ENCODE measurements at places on chromosomes 7 and 10.

DNA sequence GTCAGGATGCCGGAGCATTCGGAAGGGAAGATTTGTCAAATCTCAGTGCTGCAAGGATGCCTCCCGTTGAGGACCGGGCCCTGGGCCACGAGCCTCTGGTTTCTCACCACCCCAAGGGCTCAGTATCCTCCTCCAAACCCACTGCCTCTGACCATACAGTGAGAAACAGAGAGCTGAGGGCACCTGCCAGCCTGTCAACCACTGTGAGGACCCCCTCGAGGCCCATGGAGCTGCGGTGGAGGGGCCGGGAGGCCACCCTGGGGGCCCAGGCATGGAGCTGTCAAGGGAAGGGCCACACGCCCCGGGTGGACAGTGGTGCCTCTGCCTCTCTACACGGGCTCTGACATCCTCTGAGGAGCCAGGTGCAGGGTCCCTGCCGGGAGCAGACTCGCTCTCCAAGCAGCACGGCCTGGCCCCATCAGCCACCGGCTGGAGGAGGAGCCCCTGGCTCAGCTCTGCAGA lies 248.0 kb upstream of the TCERG1L start:
- DNase-seq: no peak

- DNase-seq: no peak
Observed at GRCh38 chr7:51275532-51275931, 41.1 kb downstream of the COBL start.

- no peak for DNase-seq
Observed at GRCh38 chr7:12350971-12351370, 52.7 kb downstream of the VWDE start.

GRCh38 chr7:54116956-54117355 lies 425.2 kb upstream of the VSTM2A start:
- DNase-seq: no peak

- no peak for DNase-seq
Observed at GRCh38 chr10:86035791-86036543, 330.6 kb downstream of the GRID1 start.

GRCh38 chr10:34184939-34185386 lies 630.1 kb downstream of the PARD3 start:
- no peak for DNase-seq

DNA sequence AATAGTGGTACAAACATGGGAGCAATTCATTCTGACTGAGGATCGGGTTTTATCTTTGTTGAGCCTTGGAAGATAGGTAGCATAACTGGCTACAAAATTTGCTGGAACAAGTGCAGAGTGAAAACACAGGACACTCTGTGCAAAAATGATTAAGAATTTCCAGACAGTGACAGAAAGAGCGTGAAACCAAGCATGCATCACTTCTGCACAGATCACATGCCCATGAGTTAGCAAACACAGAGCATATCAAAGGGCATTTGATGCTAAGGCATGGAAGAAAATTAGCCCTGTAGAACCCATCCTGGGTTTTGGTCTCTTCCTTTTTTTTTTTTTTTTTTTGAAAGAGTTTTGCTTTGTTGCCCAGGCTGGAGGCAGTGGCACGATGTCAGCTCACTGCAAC lies 28.3 kb downstream of the TECTB start:
- no peak for DNase-seq

- DNase-seq: no peak
Observed at GRCh38 chr10:110651044-110651958, 7.2 kb downstream of the RBM20 start.

DNA sequence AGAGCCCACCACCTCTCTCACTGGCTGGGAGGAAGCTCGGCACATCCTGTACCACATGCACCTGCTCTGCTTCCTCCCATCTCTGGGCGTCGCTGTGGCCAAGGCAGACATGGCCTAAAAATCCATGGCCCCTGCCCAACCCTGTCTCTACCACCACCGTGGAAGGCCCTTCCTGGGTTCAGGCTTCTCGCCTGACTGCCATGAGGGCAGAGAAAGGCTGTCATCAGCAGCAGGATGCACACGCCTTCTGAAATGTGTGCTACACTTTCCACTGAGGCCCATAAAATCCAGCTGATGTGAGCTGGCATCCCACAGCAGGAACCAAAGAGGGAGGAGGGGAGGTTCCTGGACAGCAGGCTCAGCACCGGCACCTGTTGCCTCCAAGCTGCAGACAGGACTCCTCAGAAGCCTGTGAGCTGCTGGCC lies 93.4 kb downstream of the PTPRN2 start:
- DNase-seq: no peak

GRCh38 chr10:4656576-4657194 lies 169.3 kb upstream of the AKR1E2 start:
- peak; percentile 59 for DNase-seq

DNA sequence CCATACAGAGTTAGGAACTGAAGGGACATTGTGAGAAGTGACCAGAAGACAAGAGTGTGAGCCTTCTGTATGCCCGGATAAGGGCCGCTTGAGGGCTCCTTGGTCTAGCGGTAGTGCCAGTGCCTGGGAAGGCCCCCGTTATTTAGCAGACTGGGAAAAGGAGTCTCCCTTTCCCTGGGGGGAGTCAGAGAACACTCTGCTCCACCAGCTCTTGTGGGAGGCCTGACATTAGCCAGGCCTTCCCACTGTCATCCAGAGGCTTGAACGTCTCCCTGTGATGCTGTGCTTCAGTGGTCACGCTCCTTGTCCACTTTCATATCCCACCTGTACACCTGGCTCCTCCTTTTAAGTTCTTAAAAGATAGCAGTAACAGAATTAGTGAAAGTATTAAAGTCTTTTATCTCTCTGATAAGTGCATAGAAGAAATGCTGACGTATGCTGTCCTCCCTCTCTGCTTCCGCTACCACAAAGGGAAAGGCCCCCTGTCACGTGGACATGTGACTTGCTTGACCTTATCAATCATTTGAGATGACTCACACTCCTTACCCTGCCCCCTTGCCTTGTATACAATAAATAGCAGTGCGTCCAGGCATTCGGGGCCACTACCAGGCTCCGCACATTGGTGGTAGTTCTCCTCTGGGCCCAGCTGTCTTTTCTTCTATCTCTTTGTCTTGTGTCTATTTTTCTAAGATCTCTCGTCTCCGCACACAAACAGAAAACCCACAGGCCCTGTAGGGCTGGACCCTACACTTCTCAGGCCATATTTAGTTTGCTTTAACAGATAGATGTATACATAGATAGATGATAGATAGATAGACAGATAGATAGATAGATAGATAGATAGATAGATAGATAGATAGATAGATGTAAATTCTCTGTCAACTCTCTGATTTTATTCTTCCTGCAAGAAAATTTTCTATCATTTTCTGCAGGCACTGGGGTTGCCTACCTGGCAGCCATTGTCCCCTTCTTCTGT lies 131.5 kb upstream of the JCAD start:
- no peak for DNase-seq

GRCh38 chr7:45387837-45388236 lies 186.3 kb upstream of the ADCY1 start:
- DNase-seq: no peak

DNA sequence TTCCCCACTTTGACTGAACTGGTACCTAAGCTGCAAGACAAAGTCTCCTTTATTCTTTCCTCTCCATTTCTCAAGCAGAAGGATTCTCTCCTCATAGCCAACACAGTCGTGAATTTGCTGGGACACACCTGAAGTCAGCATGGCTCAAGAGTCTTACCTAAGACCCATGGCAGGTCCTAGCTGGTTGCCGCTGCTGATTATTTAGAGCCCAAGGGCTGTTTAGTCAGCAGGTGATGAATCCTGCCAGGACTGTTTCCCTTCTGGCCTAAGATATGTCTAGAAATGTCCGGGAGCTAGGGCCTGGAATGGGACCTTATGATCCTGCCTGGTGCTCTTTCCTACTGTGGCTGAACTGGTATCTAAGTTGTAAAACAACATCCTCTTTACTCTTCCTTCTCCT lies 82.8 kb downstream of the AHCYL2 start:
- no peak for DNase-seq

- no peak for DNase-seq
Observed at GRCh38 chr10:33277135-33277536, 57.3 kb downstream of the NRP1 start.

DNA sequence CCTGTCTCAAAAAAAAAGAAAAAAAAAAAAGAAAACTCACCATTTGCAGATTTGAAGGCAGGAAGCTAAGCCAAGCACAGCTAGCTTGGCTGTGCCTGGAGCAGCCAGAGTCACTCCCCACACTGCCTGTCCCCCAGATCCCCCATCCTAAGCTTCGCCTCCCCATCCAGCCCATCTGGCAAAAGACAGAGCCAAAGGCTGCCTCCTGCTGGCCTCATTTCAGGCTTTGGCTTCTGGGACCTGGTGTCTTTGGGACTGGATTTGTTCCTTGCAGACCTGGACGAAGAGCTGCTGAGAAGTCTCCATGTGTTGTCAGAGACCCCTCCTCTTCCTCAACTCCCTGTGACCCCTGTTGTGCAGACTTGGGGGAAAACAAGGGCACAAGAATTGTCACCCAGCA lies 8.1 kb downstream of the ASL start:
- no peak for DNase-seq

DNA sequence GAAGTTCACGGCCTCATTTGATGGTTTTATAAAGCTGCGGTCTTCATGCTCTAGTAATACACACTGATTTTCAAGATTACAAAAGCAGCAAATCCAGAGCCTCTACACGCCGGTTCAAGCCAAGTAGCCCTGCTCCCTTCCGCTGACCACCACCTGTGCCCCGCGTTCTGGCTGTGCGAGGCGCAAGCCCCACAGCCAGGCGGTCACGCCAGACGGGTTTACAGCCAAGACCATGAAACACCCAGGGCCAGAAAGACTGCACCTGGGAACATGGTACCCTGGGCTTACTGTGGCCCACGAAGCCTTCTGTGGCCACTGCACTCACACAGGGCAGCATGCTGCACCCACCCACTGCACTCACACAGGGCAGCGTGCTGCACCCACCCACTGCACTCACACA lies 33.6 kb downstream of the GPER1 start:
- DNase-seq: no peak

GRCh38 chr7:149456506-149457421 lies 4.1 kb downstream of the ZNF777 start:
- DNase-seq: no peak

- DNase-seq: no peak
Observed at GRCh38 chr10:119654540-119654939, 3.4 kb downstream of the BAG3 start.

- no peak for DNase-seq
Observed at GRCh38 chr7:45125193-45125904, 13.9 kb upstream of the TBRG4 start.

DNA sequence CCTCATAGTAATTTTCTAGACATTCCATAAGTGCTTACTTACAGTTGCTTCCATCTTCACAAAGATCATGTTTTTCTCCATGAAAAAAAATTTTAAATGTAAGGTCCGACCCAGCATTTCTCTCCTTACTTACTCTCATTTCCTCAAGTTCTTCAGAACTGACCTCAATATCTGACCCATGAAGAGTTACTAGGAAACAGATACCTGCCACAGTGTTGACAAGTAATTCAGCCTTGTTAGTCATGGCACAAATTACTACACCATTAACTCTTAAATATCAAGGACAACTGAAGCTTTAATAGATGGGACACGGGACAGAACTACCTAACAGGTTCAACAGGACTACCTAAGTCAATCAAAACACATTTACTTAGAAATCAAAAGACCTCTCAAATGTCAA lies 316.2 kb downstream of the POM121L12 start:
- no peak for DNase-seq

GRCh38 chr7:39749717-39750116 lies 126.3 kb downstream of the RALA start:
- DNase-seq: no peak

- no peak for DNase-seq
Observed at GRCh38 chr7:157018997-157019608, 8.6 kb upstream of the MNX1 start.

- no peak for DNase-seq
Observed at GRCh38 chr7:114468844-114469243, 54.2 kb downstream of the FOXP2 start.

DNA sequence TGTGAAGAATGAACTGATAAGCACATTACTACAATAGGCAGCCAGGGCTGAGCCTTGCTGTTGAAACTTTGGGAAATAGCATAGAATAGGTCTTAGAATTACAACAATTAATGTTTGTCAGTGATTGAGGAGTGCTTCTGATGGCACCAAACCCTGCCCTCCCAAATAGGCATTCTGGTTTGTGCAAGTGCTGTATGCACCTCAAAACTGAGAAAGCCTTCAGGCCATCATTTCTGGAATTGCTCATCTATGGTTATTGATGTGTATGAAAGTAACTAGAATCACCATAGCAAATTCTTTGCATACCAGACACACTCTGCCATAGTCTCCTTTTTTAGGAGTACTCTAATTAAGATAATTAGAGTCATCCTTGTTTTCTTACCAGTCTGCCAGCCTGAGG lies 585.0 kb upstream of the MBL2 start:
- DNase-seq: no peak

- DNase-seq: no peak
Observed at GRCh38 chr10:7544203-7544602, 122.6 kb downstream of the ITIH5 start.

DNA sequence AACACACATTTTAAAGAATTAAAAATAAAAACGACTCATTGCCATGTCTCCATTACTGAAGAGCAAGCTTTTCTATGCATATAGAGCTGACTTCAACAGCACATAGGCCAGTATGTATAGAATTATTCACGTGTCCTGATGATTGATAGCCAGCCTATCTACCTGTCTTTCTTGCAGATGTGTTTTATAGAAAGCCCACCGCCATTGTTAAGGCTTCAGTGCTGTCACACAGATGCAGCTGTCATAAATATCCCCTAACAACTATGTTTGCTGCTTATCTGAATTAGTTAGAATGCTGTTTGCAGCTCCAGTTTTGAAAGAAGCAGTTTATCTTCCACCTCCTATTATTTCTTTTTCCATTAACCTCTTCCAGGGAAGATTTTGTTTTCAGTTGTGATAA lies 235.9 kb downstream of the SLC25A13 start:
- DNase-seq: no peak

- no peak for DNase-seq
Observed at GRCh38 chr7:45985902-45986301, 64.8 kb upstream of the IGFBP3 start.

DNA sequence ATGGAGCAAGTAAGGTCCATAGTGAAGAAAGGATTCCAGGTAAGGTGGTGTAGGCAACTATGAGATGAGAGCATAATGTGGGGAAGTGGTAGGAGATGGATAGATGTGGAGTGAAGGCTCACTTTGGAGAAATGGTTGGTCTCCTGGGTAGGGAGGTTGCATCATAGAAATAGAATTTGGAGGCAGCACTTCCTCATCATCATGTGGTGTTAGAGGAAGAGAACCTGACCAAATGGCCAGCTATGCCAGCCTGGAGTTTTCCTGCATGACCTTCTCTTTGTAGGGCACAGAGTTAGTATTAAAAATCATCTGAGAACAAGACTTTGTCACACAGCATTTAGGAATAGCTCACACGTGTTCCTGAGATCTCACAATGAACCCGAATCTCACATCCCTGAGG lies 126.7 kb upstream of the CXCL12 start:
- peak; percentile 14 for DNase-seq

Data from CD14-positive monocyte (primary cell).